ENCODE measurements at places on chromosomes 3 and 15.

GRCh38 chr3:146154995-146155394 lies 6.0 kb downstream of the PLOD2 start:
- DNase-seq: peak; percentile 79

GRCh38 chr3:11198070-11198469 lies 43.8 kb downstream of the HRH1 start:
- no peak for DNase-seq

GRCh38 chr3:197545571-197545970 lies 10.2 kb downstream of the BDH1 start:
- no peak for DNase-seq

DNA sequence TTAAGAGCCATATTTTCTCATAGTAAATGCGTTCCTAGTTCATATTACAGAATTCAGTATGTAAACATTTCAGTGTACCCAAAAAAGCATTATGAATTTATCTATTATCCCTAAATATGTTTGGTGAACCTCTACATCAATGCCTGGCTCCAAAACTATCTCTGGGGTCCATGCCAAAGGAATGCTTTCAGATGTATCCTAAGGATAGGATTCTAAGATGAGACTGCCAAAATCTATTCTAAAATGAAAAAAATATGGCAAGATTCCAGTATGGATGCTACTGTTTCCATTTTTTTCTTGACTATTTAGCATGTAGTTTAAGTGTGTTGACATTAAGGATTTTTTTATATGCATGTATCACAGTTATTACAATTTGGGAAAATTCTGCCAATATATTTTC lies 18.8 kb downstream of the EIF5A2 start:
- DNase-seq: no peak

DNA sequence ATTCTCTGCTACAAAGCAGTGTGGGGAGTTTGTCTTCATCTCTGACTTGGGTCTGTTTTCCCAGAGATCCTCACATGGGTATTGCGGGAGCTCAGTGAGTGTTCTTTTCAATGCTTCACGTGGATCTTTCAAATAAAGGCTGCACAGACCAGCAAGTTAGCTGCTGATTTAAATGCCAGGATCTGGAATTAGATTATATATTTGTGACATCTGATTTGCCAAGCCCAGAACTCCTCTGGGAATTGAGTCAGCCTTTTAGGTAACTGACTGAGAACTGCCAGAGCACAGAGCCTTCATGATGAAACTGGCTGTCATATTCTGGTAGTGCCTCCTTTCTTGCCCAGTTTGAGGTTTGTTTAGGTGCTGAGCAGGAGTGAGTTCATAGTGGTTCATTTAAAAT lies 14.7 kb downstream of the EDEM1 start:
- no peak for DNase-seq

Data from erythroblast (primary cell).